ENCODE measurements at places on chromosomes 7 and 10.
A peak's percentile ranks its signal among the peaks of the same experiment; 100 is the strongest.

DNA sequence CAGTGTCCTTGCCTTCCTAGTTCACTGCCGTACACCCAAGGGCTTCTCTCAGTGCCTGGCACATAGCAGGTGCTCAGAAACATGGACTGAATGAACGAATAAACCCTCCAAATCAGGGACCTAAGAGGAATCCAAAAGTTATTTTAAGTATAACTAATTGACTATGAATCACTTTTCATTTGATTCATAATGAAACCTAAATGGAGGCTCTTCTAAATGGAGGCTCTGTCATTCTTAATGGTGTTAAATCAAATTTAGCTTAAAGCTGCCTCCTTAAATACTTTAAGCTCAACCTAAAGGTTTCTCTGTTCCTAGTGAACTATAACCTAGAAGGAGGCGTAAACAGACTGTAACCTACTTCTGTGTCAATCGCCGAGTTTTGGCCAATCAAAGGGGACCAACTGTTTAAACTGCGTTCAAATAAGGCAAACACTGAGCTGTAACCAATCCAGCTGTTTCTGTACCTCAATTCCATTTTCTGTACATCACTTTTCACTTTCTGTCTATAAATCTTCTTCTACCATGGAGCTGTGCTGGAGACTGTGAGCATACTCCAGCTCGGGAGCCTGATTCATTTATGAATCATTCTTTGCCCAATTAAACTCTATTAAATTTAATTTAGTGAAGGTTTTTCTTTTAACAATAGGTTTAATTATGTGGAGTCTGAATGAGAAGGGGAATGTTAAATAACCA, 11.0 kb downstream of the PYROXD2 start:
- peak; percentile 3 for DNase-seq

DNA sequence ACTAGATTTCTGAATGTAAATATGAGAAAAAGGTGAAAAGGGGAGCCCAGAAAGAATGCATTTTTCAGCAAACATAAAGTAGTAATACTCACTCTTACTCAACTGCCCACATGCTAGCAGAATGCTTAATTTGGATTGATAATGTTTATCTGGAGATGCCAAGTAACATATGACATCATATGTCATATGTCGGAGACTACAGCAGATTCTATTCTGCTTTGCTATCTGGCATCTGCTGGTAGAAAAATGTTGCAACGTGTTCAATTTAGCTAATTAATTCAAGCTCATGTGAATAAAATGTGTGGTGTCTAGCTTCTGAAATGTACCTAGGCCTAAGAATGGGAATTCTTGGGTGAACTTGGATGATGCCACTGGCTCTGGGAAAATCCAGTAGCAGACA, 4.5 kb downstream of the BBIP1 start:
- no peak for DNase-seq

- no peak for DNase-seq
These were observed 82.6 kb downstream of the NEURL1 start for GRCh38 chr10:103576076-103576471.

- peak; percentile 37 for DNase-seq
These were observed 6.7 kb upstream of the PAXIP1 start for GRCh38 chr7:155009570-155010157.

DNA sequence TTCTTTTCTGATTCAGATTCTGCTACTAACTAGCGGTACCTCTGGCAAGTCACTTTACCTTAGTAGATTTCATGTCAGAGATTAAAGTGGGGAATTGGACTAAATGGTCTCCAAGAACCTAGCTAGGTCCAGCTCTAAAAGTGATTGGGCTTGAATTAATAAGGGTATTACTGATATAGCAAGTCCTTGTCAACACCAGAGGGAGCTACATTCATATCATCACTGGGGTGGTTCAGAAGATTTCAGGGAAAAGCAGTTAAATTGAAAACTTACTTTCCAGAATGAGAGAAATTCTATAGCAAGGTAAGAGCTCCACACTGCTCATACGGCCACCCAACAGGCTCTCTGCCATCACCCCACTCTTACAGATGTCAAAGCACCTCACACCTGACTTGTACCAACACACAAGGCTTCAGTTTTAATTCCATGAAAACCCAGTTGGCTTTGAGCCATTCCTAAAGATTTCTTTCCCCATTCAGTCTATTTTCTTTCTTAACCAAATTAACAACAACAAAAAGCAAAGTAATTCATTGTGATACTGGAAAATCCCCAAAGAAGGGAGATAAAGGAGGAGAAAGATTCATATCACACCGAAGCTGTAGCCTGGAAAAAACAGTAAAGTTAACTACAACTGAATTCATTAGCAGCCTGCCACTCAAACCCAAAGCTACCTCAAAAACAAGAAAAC, 38.0 kb upstream of the SPOCK2 start:
- peak; percentile 41 for DNase-seq

- no peak for DNase-seq
These were observed 945 bp upstream of the RHEB start for GRCh38 chr7:151520419-151521261.

DNA sequence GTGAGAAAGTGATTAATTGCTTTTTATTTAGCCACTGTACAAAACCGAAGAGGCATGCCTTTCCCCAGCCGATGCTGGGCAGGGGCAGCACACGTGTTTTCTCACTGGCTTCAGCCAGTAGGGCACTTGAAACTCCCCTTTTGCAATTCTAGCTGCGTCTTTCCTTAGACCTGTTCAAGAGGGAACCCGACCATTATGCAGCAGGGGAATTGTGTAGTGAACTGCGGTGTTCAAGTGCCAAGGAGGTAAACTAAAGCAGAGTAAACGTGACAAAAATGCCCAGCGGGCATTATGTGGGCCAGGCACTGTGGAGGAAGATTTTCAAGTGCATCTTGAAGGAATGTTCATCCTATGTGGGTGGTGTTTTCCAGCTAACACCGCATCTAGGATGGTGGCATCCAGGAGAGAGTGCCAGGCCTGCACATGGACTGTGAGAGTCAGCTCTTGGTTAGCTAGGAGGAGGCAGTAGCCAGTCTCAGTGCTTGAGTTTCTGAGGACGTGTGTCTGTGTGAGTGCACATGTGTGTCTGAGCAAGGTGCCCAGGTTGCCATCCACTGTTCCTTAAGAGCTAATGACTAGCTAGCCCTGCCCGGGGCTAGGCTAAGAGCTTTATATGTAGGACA, 3.3 kb downstream of the WIPF3 start:
- DNase-seq, result no peak

DNA sequence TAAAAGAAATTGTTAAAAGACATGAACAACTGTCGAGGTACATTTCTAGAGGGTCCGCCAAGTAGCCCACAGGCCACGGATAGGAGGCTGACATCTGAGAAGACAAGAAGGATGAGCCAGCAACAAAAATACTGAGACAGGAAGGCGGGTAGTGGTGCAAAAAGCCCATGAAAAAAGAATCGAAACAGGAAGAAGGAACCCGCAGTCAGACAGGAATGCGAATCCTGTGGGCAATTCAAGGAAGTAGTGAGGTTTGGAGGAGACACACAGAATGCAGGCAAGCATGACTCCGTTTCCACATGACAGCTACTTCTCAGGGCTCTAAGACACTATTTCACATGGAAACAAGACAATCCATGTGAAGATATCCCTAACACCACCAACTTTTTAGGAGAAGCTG, 125.2 kb downstream of the DOCK4 start:
- DNase-seq, result peak; percentile 2

DNA sequence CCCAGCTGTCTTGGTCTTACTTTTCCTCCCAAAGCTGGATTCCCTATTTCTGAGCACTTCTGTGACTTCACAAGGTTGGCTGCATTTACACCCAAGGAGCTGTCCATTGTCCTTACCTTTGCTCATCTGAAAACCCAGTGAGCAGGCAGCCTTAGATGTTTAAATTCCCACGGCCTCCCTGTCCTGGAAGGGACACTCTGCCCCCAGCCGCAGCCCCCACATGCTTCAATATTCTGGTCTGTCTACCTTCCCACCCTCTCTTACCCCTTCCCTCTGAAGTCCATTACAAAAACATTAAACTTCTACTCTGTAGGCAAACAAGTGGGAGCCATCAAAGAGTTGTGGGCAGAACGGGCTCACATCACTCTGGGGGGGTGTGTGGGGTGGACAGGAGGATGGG, 73.8 kb upstream of the EFCAB10 start:
- DNase-seq, result no peak

GRCh38 chr7:87413951-87414793, 61.3 kb downstream of the ABCB4 start:
- no peak for DNase-seq

DNA sequence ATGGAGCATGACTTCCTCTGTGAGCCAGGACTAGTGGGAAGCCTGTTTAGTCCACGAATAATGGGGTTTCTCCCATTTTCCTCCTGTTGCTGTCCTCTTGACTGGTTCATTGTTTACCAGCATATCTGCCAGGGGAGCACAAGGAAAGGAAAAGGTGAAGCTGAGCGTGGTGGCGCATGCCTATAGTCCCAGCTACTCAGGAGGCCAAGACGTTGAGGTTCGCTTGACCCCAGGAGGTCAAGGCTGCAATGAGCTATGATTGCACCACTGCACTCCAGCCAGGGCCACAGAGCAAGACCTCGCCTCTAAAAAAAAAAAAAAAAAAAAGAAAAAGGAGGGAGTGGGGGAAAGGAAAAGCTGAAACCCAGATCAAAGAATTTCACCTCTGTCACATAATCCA, 5.8 kb upstream of the IL2RA start:
- no peak for DNase-seq

DNA sequence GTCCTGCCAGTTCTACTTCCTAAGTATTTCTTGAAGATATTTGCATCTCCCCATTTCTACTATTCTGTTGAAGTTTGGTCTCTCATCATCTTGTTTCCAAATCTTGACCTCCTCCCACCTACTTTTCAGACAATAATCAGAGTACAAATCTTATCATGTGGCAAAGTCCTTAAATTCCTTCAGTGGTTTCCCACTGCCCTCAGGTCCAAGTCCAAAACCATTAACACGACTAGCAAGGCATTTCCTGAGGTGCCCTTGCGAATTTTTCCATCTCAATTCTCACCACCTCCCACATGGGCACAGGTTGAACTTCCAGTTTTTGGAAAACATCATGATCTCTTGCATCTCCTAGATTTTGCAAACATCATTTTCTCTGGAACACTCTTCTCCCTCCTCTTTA, 97.2 kb upstream of the CDK1 start:
- no peak for DNase-seq

GRCh38 chr10:103480521-103480920, 1.5 kb upstream of the CALHM3 start:
- DNase-seq, result no peak

Measured in CD4-positive, alpha-beta T cell treated with Interleukin-2 at 100 ng/mL for 4 hours (primary cell).